ENCODE measurements at places on chromosomes 6 and 20. TPM values are rescaled to one million over a fixed set of nuclear protein-coding genes. Genes with fewer than 3 reads are reported as not detected.

PRL gene
- total RNA-seq = not detected

GRCh38 chr6:24255676-24256075, 102.2 kb downstream of the DCDC2 start:
- no peak for DNase-seq

GRCh38 chr6:135113860-135114259, 59.2 kb upstream of the HBS1L start:
- DNase-seq = no peak

GABRR1 gene
- total RNA-seq = not detected

PLEKHG1 gene
- 7.6 TPM for total RNA-seq

All from left ventricle myocardium superior (tissue), 1 donor.